Panc1 (cell line): ENCODE measurements at places on chromosomes 7 and 10.

GRCh38 chr7:144579687-144580086 lies 176.2 kb upstream of the NOBOX start:
- DNase-seq: no peak

- DNase-seq: no peak
Measured at GRCh38 chr10:18159557-18159956, 19.3 kb downstream of the CACNB2 start.

GRCh38 chr7:80520199-80520598 lies 8.3 kb upstream of the GNAT3 start:
- DNase-seq: no peak

DNA sequence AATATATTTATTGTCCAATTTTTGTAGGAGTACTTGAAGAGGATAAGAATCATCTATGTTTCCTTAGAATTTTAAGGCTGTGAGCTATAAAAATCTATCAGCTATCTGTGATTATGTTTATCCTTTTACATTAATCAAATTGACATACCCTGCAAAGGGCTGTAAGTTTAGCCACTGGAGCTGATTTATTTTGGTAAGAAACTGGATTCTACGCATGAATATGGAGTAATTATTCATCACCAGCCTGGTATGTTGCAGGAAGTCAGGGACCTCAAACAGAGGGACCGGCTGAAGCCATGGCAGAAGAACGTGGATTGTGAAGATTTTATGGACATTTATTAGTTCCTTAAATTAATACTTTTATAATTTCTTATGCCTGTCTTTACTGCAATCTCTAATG lies 696.9 kb downstream of the DNAJB9 start:
- no peak for DNase-seq

DNA sequence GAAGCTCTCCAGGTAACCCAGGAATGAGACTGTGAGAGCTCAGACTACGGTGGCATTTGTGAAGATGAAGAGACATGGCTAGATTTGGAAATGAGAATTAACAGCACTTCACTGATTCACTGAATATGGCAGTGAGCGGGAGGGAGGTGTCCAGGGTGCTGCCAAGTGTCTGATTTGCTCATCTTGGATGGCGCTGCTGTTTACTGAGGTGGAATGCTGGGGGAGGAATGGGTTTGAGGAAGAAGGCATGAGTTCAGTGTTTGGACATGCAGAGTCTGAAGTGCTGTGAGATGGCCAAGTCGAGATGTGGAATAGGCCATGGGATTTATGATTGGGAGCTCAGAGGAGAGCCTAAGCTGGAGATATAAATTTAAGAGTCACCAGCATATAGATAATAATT lies 437.1 kb upstream of the NPVF start:
- no peak for DNase-seq

- no peak for DNase-seq
Measured at GRCh38 chr7:151238924-151239836, 6.9 kb downstream of the CHPF2 start.

- no peak for DNase-seq
Measured at GRCh38 chr10:26857991-26858706, 2.6 kb downstream of the ABI1 start.

DNA sequence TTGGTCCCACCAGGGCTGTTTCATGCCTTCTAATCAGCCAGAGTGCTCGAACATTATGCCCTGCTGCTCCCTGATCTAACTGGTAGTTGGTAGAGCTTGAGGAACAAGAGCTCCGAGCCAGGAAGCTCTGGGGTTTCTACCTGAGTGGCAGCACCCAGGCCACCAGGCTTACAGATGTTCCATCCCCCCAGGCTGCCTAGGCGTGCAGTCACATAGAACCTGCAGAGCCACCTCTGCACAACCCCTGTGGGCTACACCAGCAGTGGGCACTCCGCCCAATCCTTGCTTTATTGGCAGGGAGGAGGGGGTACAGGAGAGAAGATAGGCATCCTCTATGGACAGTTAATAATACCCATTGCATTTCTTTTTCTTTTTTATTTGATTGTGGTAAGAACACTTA lies 21.8 kb downstream of the MAP3K8 start:
- DNase-seq: no peak

GRCh38 chr10:61933859-61934555 lies 32.5 kb downstream of the ARID5B start:
- DNase-seq: no peak

- DNase-seq: no peak
Measured at GRCh38 chr10:73786512-73786885, 1.1 kb downstream of the ZSWIM8 start.

DNA sequence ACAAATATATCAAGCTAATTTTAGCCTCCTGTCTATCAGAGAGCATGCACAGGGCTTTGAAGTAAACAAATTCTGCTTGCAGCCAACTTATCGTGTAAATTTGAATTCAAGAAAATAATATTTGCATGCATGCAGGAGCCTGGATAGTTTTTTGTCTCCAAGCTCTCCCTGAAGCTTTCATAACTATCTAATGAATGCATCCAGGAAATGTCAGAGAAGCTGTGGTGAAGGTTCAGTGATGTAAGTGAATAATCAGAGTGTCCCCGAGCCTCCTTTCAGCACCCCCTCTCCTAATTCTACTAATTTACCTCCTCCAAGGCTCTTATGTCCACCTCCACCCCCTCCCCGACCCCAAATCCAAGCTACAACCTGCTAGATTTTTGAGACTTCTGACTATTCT lies 172.0 kb upstream of the ZNF32 start:
- DNase-seq: no peak

DNA sequence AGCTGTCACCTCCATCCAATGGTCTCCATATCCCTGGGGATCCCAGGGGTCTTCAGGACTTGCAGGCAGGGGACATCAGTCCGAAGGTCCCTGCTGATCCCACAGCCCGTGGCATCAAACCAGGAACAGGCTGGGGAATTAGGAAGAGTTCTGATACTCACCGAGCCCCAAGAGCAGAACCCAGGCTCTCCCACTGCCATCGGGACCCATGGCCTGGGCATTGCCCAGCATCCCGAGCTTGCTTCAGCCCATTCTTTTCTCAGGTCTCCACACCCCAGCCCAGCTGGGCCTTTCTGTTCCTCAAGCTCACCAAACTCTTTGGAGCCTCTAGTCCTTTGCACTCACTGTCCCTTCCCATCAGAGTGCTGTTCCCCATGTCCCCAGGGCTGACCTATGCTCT lies 280.9 kb downstream of the GRID1 start:
- DNase-seq: no peak
